ENCODE measurements at places on chromosomes 3 and 15. TPM values are rescaled to one million over a fixed set of nuclear protein-coding genes. Genes with fewer than 3 reads are reported as not detected.
A peak's percentile ranks its signal among the peaks of the same experiment; 100 is the strongest.

DNA sequence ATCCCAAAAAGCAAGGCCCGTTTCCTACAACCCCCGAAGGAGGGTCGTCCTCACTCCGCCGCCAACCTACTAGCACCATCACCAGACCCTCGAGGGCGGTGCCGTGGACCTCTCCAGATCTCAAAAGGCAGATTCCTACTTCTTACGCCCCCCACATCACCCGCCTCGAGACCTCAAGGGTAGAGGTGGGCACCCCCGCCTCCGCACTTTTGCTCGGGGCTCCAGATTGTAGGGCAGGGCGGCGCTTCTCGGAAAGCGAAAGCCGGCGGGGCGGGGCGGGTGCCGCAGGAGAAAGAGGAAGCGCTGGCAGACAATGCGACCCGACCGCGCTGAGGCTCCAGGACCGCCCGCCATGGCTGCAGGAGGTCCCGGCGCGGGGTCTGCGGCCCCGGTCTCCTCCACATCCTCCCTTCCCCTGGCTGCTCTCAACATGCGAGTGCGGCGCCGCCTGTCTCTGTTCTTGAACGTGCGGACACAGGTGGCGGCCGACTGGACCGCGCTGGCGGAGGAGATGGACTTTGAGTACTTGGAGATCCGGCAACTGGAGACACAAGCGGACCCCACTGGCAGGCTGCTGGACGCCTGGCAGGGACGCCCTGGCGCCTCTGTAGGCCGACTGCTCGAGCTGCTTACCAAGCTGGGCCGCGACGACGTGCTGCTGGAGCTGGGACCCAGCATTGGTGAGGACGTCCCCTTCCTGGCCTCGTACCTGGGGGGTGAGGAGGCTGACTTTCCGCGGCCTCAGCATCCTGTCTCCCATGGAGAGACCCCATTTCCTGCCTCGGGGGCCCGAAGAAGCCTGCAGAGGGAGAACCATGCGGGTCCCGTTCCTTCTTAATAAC lies at the start of gene MYD88:
Gene MYD88, plus strand, starts transcription at position 313 of the 842 bp plus-strand sequence. Its CDS starts 40 bp downstream, at position 353.
- DNase-seq: peak; percentile 72

GRCh38 chr3:102599819-102600576 lies 165.2 kb downstream of the ZPLD1 start:
- no peak for DNase-seq

- DNase-seq: no peak
These were observed 33.2 kb downstream of the MYO5C start for GRCh38 chr15:52262364-52262763.

- no peak for DNase-seq
These were observed 11.0 kb downstream of the MRPL3 start for GRCh38 chr3:131491775-131492174.

DNA sequence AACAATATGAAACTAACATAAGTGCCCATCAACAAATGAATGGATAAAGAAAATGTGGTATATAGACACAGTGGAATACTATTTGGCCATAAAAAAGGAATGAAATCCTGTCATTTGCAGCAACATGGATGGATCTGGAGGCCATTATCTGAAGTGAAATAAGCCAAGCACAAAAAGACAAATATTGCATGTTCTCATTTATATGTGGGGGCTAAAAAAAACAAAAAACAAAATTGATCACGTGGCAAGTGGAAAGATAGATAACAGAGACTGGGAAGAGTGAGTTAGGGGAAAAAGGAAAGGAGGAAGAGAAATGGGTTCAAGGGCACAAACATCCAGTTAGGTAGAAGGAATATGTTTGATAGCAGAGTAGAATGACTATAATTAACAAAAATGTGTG lies 155.9 kb upstream of the BHLHE40 start:
- DNase-seq: no peak

- DNase-seq: no peak
These were observed 53.2 kb downstream of the CHAC1 start for GRCh38 chr15:41006479-41006878.

DNA sequence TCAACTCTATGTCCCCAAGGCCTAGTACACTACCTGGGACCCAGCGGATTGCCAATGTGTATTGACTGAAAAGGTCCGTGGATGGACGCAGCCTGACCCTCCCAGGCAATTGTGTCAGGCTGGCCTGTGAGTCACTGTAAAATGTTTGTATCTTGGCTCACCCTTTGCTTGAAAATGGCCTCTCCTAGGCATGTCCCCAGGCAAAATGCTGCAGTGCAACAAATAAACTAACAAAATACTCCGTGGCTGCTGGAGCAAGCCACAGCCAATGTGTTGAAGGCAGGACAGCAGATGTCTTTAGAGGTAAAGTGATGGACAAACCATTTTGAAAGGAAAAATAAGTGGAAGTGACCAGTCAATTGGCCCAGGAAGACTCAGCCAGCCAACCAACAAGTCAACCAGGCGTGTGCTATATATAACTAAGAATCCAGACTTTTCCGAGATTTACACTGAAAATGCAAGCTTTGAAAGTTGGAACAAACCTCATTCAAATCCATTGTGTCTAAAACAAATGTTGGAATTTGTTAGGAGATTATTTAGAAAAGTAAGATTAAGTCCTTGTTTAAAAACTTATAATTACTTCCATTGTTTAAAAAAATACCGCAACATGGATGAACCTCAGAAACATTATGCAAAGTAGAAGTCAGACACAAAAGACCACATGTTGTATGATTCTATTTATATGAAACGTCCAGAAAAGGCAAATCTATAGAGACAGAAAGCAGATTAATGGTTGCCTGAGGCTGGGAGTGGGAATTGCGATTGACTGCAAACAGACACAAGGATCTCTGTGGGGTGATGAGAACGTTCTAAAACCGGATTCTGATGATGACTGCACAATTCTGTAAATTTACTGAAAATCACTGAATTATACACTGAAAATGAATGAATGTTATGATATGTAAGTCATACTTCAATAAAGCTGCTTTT lies 191.2 kb downstream of the TLE3 start:
- DNase-seq: no peak

GRCh38 chr3:126870608-126871210 lies 112.2 kb upstream of the PLXNA1 start:
- no peak for DNase-seq

GRCh38 chr15:84761607-84762131 lies 13.3 kb downstream of the ZNF592 start:
- DNase-seq: no peak

DNA sequence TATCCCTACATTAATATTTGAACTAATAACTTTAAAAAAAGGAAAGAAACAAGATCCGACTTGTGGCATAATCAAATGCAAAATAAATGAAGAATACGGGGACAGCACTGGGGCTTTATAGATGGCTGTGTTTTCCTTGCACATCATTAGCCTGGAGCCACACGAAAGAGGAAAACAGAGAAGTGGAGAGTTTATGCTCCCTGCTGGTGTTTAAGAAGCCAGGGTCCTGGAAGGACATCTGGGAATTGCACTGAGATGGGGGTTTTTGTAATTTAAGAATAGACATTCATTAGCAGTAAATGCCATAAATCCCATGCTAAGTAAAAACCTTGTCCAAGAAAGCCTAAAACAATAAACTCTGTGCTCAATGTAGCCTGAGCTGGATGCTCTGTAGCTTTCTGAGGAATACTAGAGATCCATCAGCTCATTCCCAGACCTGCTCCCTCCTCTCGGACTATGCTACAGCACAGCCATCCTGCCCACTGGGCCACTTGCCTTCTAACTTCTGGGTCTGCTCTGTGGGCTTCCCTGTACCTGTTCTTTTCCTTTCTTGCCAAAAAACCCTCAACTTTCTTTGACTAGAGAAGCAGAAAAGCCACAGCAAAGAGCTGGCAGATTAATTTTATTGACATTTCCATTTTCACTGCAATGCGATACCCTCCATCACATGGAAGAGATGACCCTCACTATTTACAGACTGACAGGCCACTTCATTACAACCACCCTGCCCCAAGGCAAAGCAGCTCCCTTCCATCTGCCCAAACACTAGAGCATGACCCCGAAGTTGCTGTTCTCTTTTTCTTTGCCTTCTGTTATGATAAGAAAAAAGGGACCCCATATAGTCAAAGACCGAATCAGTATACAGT lies 62.3 kb downstream of the MEIS2 start:
- no peak for DNase-seq

VEPH1 gene
- 1.0 TPM for polyA plus RNA-seq

FETUB gene
- polyA plus RNA-seq: not detected

IGDCC3 gene
- polyA plus RNA-seq: 5.0 TPM
